GOT3 (cell line): ENCODE measurements at places on chromosomes 1 and 21.

DNA sequence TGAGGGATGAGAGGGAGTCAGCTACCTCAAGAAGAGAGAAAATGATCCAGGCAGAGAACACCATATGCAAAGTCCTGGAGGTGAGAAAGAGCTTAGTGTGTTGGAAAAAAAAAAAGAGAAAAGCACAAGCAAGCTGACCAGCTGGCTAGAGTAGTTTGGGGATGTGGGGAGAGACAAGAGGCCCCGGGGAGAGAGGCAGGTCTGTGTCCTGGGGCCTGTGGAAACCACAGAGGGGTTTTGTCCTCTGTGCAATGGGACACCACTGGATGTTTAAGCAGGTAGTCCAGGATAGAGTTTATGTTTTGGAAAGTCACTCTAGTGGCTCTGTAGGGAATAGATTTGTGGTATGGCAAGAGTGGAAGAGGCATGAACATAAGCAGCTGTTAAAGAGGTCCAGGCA is 14.4 kb upstream of the CHI3L1 start:
- DNase-seq, result no peak

- DNase-seq, result no peak
These were observed 35.5 kb downstream of the ITGB3BP start for GRCh38 chr1:63487336-63488065.

GRCh38 chr1:104929280-104929679 is 1179.6 kb downstream of the AMY1C start:
- DNase-seq, result no peak

DNA sequence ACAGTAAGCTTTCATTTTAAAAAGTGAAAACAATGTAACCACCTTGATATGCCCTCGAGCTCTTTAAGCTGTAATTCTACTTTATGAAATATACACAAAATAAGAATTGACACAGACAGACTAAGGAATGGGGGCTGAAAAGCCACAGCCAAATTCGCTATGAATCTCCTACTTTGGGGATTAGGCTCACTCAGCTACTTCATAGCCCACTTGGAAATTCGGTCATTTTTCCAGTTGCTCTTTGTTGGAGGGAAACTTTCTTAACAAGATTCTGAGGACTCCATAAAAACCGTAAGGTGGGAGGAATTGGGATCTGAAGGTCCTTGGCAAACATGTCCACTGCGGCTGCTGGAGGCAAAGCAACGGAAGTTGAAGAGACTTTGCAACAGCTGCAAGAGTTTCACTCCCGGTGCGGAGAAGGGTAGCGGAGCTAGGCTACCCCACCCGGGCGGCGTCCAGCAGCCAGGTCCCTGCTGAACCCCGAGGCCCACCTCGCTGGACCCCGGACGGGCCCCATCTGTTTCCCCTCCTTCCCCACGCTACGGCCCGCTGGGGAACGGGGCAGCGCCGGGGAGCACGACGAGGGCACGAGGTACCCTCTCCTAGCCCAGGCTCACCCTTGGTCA is 634 bp downstream of the MYCBP start:
- no peak for DNase-seq

GRCh38 chr21:44443291-44443890 is 11.9 kb upstream of the LRRC3 start:
- DNase-seq, result no peak

- DNase-seq, result no peak
These were observed 619.4 kb upstream of the ADAMTS5 start for GRCh38 chr21:27586326-27586725.

- no peak for DNase-seq
These were observed 169.6 kb downstream of the RYR2 start for GRCh38 chr1:237211540-237211939.

- DNase-seq, result no peak
These were observed 1.0 kb upstream of the KAZN start for GRCh38 chr1:14597343-14598006.
